Activated CD8-positive, alpha-beta memory T cell treated with anti-CD3 and anti-CD28 coated beads, Interleukin-2, amount 10 ng/mL, durations not matched to agents 7 days and 5 days (primary cell): ENCODE measurements at places on chromosomes 5 and 9. TPM values are rescaled to one million over a fixed set of nuclear protein-coding genes. Genes with fewer than 3 reads are reported as not detected.

The TBC1D13 gene
- 22.2 TPM for total RNA-seq

DNA sequence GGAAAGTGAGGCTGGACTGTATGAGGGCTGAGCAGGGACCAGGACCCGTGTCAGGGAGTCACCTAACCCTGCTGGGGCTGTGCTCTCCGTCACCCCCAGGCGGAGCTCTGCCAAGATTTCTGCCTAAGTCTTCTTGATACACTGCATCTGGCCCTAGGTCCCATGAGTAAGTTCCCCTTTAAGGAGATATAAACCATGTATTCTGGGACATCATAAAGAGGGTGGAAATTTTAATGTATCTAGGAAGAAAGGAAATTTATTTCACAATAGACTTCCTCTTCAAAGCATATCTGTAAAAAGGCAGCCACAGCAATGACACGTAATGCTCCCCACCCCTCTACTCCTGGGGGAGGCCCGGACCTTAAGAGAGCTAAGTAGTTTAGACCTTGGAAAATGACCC lies 183.4 kb downstream of the FBXL7 start:
- no peak for DNase-seq

The ACTBL2 gene
- total RNA-seq = not detected

The KIAA0825 gene
- total RNA-seq = 3.3 TPM

The NR2F1-AS1 gene
- total RNA-seq = not detected

GRCh38 chr9:93020771-93021670 lies 37.5 kb upstream of the SUSD3 start:
- peak; percentile 71 for DNase-seq

The CER1 gene
- not detected for total RNA-seq

DNA sequence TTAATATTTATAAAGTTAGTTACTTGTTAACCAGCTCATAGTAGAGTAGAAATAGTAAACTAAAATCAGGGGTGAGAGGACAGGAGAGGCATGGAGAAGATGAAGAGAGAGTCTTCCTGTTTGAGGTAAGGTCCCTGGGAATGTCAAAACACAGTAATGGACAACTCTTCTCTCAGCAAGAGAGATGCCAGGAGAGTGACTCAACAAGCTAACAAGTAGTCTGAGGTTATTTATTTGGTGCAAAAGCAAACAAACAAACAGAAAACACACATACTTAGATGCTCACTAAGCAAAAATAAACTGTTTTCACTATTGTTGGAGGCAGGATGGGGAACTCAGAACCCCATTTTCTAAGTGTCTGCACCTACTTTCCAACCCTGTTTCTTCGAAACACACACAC lies 333.2 kb upstream of the RFX3 start:
- DNase-seq = no peak

DNA sequence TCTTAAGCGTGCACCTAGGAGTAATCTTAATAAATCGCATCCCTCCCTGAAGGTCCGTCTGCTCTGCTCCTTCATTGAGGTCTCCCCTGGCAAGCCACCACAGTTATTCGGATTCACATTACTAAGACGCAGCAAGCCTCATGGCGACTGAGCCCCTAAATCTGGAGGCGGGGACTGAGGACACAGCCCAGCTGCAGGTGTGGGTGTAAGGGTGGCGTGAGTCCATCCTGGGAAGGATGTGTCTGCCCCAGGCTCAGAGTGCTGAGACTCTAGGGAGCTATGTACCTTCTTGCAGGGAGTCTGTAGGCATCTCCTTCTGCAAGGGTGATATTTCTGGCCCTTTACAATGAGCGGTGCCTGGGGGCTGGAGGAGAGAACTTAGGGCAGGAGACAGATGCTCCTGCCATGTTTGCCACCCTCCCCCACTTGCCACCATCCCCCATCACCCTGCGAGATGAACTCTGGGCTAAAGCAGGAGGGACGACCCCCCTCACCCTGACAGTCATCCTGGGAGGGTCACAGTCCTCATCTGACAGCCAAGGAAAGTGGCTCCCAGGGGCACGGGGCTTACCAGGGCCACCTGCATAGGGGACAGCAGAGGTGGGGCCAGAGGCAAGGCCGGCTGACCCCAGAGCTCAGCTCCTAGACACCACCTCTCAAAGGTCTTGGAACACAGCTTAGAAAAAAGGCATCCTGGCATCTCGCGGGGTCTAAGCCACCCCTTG lies 76.4 kb upstream of the FCN1 start:
- no peak for DNase-seq

The TRIM7 gene
- total RNA-seq = 1.7 TPM

GRCh38 chr5:103247118-103247517 lies 11.4 kb upstream of the MACIR start:
- DNase-seq = no peak

The RACK1 gene
- total RNA-seq = 1,861 TPM

GRCh38 chr9:1941989-1942388 lies 73.2 kb upstream of the SMARCA2 start:
- DNase-seq = no peak

GRCh38 chr5:135211791-135212190 lies 177.8 kb upstream of the PITX1 start:
- DNase-seq = no peak

The WHRN gene
- total RNA-seq = 12.4 TPM

DNA sequence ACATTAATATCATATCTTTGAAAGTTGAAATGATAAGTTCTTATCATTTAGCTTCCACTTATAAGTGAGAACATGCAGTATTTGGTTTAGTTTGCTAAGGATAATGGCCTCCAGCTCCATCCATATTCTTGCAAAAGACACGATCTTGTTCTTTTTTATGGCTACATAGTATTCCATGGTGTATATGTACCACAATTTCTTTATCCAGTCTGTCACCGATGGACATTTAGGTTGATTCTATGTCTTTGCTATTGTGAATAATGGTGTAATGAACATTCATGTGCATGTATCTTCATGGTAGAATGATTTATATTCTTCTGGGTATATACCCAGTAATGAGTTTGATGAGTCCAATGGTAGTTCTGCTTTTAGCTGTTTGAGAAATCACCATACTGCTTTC lies 135.0 kb upstream of the PRR16 start:
- DNase-seq = no peak

GRCh38 chr5:34686762-34687268 lies 30.7 kb downstream of the RAI14 start:
- no peak for DNase-seq

The IL9 gene
- total RNA-seq = not detected

The DAB2 gene
- total RNA-seq = not detected

GRCh38 chr5:99169309-99169708 lies 240.5 kb upstream of the CHD1 start:
- DNase-seq = no peak

- no peak for DNase-seq
Measured at GRCh38 chr5:87361536-87362213, 51.1 kb downstream of the CCNH start.
